ENCODE measurements at places on chromosomes 7 and 10.
A peak's percentile ranks its signal among the peaks of the same experiment; 100 is the strongest.

- no peak for DNase-seq
Measured at GRCh38 chr7:47584536-47584895, 2.6 kb upstream of the TNS3 start.

GRCh38 chr10:58102897-58103296 lies 164.8 kb downstream of the IPMK start:
- no peak for DNase-seq

GRCh38 chr10:32957341-32958084 lies 517 bp downstream of the ITGB1 start:
- DNase-seq: no peak

GRCh38 chr7:73770002-73770859 lies at the start of gene CLDN3:
CLDN3 (minus strand) TSS chr7:73770270; CDS start chr7:73770049, 221 bp downstream.
- no peak for DNase-seq

GRCh38 chr7:27745064-27745583 lies 5.2 kb downstream of the TAX1BP1 start:
- no peak for DNase-seq

DNA sequence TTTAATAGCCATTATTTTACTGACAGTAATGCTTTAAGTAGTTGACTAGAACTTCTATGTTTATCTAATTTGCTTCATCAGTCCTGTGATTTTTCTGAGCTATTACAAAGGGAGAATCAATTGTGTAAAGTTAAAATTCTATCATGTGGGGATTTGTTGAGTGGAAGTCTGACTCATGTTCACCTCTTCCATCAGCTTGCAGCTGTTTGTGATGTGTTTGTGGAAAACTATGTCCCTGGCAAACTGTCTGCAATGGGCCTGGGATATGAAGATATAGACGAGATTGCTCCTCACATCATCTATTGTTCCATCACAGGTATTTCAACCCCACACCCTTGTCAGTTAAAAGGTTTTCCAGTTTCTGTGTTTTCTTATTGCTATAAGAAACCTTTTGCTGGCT lies 59.9 kb downstream of the SUGCT start:
- no peak for DNase-seq

DNA sequence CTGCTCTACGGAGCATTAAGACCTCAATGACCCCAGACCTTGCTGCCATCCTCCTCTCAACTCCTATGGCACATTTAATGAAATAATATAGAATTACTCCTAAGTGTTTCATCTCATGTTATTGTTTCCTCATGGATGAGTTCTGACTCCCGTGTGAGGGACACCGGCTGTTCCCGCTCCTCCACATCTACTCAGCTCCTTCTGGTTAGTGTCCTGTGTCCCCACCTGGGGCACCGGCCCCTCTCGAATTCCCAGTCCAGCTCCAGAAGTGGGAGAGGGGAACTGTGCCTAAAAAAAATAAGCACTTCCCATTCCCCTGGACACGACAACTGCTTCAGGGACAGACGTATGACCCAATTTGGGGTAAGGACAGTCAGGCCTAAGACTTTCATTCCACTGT lies 58.3 kb downstream of the PIP4K2A start:
- no peak for DNase-seq

GRCh38 chr7:138875794-138876193 lies 77.8 kb upstream of the ATP6V0A4 start:
- peak; percentile 13 for DNase-seq

DNA sequence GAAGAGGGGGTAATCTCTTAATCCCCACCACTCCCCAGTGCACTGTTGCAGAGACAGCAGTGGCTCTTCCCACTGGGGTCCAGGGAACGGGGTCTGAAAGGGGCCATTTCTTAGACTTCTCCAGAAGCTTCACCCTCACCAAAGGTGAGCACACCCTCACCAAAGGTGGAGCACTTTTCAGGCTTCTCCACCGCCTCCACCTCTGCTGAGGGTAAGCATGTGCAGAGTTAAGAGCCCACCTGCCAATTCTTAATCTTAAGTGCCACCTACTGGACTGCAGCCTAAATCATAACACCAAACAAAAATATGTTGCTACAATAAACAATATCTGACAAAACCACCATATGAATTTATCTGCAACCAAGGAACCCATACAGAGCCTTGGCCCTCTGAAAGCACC lies 27.0 kb downstream of the SNX13 start:
- DNase-seq: no peak

GRCh38 chr7:101363196-101363733 lies 590 bp downstream of the COL26A1 start:
- no peak for DNase-seq

DNA sequence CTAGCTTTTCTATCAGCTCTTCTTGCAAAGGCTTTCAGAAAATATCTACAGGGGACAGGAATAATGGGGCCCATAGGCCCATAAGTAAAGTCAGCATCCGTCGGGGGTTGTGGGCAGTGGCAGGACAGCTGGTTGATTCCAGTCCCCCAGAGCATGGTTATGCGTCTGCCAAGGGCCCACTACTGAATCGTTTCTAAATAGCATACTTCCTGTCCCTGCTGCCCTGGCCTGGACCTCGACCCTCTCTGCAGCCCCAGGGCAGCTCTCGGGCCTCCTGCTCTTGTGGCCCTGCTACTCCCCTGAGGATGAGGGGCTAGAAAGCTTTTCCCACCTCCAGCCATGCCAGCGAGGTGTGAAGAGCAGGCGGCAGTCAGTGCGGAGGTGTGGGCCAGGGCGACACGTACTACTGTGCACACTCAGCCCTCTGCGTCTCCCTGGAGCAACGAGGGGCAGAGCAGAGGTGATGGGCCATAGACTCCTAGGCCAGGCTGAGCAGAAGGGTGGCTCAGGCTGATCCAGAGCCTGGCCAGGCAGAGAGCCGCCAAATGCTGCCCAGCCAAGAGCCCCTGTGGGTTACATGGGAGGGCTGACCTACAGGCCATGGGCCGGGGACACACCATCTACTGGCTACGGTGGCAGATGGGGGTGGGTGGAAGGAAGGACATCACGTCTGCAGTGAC lies 4.7 kb upstream of the OPN4 start:
- no peak for DNase-seq

DNA sequence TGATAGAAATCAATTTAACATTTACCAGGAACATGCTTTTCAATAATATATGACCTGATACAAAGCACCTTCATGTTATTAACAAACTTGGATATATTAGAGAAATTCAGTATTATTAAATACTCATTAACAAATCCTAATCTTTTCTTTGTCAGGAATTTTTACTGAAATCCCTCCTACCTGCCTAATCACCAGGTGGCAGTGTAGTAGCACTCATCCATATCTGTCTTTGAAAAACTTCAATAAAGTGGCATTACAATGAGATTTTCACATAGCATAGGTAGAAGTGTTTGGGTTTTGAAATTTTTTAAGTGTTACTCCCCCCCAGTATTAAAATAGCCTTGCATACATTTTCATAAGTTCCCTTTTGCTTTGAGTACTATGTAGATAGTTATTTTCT lies 1246.6 kb upstream of the LRRN3 start:
- no peak for DNase-seq

- DNase-seq: no peak
Measured at GRCh38 chr10:69504576-69505250, 53.4 kb downstream of the TSPAN15 start.

DNA sequence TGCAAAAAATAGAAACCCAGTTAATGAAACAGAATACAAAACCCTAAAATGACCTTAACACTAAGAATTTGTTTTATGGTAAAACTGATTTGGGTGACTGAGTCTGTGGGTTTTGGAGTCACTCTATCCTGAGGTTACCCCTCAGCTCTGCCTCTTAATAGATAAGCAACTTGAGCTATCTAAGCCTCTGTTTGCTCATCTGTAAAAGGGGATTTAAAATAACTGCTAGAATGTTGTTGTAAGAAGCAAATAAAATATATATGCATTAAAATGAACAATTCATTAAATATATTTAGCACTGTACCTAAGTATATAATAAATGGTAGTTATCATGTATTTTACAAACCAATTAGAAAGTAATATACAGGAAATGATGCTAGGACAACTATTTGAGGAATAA lies 115.4 kb downstream of the CABCOCO1 start:
- DNase-seq: no peak

GRCh38 chr7:151238190-151238810 lies 6.0 kb downstream of the CHPF2 start:
- DNase-seq: no peak

DNA sequence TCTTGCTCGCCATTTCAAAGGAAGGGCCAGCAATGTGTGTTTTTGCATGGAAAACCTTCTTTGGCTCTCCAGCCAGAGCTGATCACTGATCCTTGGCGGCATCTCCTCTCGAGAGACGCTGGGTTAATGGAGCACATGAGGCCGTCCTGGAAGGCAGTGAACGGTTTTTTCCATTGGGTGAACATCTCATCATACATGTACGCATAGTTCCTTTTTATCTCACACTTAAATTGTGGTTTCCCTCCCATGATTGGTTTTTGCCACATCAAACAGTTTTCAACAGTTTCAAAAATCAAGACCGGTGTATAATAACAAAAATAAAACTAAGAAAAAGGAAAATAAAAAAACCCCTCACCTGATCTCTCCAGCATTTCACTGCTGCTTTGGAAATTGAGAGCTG lies 276.4 kb downstream of the TCF7L2 start:
- no peak for DNase-seq

GRCh38 chr7:43878867-43879266 lies 9.6 kb upstream of the MRPS24 start:
- no peak for DNase-seq

DNA sequence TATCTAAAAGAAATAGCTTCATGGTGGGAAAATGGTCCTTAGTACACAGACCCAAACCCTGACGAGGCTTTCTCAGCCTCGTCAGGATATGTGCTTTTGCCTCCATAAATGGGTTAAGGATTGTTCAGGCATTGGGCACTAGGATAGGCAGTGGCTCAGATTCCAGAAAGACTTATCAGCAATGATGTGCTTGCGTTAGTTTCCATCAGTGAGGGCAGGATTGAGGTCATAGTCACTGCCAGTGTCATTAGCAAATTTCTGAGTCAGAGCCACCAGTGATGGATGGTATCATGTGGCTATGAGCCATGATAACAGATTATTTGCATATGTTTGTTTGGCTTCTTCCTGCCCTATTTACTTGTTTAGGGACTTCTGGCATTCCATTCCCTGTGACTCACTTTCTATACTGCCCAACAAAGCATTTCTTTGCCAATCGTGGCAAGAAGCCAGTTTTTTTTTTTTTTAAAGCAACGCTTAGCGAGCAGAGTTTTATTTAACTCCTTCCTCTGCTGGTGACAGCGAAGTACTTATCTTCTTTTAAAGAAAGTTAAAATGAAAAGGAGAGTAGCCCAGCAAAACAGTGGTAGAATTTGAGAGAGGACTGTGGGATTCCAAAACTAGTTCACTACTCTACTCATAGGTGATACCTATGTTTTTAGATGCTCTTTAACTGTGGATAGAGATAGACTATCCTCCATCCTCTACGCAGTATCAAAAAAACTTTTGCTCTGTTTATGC lies 44.4 kb downstream of the MYPN start:
- no peak for DNase-seq

DNA sequence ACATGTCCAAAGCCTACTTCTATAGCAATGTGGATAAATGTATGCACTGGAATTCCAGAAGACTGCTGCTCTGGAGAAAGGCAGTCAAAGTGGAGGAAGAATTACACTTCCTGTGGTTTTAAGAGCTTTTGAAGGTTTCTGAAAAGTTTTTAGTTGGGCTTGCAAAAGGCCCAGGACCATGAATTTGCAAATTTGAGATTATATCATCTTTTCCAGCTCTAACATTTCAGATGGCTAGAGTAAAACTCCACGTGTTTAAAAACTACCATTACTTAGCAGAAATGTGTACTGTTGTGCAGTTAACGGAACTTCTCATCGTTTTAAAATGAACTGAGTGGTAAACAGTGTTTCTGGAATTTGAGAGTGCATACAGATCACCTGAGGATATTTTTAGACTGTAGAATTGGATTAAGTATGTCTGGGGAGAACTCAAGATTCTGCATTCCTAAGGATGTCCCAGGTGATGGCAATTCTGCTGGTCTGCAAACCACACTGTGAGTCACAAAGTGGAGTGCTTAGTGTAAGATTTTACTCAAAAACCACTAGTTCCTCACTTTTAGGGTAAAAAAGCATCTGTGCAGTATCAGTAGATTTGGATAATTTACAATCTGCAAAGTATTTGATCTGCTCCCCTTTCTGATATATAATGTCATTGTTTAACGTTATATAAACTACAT lies 32.9 kb upstream of the CCDC71L start:
- DNase-seq: no peak

- DNase-seq: no peak
Measured at GRCh38 chr7:157579425-157579824, 242.6 kb downstream of the DNAJB6 start.

DNA sequence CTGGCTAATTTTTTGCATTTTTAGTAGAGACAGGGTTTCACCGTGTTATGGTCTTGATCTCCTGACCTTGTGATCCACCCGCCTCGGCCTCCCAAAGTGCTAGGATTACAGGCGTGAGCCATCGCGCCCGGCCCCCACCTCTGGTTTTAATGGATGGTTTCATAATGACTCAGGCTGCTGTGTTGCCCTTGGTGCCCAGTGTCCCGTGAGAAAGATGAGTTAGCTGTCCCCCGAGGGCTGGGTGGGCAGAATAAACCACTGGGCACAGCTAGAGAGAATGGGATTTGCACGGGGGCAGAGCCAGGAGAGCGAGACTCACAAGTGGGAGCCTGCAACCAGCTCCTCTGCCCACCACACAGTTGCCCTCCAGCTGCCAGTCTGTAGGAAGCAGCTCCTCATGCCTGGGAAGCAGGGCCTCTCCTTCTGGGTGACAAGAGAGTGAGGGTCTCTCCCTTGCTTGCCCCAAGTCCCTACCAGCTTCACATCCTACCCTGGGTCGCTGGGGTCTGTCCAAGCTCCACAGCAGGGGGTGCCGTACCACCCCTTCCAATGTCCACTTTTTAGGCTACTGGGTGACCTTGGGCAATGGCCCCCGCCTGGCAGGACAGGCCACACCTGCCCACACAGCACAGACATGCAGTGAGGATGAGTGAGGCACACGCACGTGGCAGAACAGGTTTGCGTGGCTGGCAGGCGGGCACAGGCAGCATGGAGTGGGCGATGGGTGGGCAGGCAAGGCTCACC lies 16.1 kb upstream of the NDST2 start:
- DNase-seq: no peak
